Stimulated activated CD4-positive, alpha-beta T cell treated with anti-CD3 and anti-CD28 coated beads, Interleukin-1b, Interleukin-23, amount 100 ng/mL, for 48 hours (primary cell): ENCODE measurements at places on chromosomes 7 and 10.

DNA sequence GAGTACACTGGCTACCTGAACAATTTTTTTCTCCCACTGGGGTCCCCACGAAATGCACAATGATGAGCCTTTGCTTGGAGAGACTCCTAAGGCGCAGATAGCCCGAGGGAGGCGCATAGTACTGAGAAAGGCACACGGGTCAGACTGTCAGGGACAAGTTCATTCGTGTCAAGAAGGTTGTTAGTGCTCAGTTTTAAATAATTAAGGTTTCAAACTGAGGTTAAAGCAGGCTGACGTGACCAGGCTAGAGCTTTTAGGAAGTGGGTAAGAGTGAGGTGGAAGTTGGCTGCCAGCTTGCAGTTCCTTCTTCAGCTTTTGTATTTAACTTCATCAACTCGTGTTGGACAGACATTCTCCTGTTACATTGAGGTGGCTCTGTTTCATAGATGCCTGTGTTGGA is 31.6 kb downstream of the RBM33 start:
- no peak for DNase-seq

- DNase-seq, result no peak
These were observed 53.0 kb upstream of the TNKS2 start for GRCh38 chr10:91745090-91745831.

DNA sequence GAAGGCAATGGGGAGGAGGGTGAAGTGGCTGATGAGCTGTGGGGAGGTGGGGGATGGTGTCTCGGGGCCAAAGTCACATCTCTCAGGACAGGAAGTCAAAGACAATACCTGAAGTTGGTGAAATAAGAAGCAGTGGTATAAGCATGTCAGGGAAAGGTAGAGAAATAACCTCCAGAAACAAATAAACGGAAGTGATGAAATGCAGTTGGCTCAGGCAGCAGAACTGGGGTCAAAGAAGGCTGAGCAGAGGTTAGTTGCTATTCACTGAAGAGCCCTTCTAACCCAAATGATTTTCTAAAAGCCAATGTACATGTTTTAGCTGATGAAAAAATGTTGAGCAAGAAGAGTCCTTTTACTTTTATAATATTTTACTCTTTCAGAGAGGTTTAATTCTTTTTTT is 78.6 kb upstream of the ADRB1 start:
- no peak for DNase-seq

GRCh38 chr7:114759347-114760062 is 162.4 kb upstream of the MDFIC start:
- DNase-seq, result no peak

GRCh38 chr7:30466266-30466665 is 12.3 kb downstream of the NOD1 start:
- DNase-seq, result no peak

DNA sequence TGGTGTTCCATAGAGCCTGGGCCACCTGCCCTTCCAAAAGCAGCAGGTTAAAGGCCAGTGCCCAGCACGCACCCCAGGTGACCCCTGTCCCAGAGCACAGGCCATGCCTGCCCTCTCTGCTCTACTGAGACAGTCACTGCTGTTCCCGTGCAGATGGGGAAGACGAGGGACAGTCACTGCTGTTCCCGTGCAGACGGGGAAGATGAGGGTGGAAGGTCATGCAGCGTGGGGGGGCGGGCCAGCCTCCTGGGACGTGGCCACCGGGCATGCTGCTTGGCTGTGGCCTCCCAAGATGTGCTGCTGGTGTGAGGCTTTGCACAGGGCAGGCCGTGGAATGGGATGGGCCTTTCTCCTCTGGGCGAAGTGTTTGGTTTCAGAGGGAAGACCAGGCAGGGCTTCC is 18.4 kb downstream of the LRRC27 start:
- DNase-seq, result no peak
